Stimulated activated CD8-positive, alpha-beta memory T cell treated with anti-CD3 and anti-CD28 coated beads, Interleukin-12 subunit alpha, Interleukin-12 subunit beta, amount 100 ng/mL, for 1 hour (primary cell): ENCODE measurements at places on chromosomes 3 and 15.

- no peak for DNase-seq
These were observed 1.7 kb downstream of the PKM start for GRCh38 chr15:72229076-72229946.

GRCh38 chr3:17639765-17640164 is 102.7 kb downstream of the TBC1D5 start:
- DNase-seq = no peak

DNA sequence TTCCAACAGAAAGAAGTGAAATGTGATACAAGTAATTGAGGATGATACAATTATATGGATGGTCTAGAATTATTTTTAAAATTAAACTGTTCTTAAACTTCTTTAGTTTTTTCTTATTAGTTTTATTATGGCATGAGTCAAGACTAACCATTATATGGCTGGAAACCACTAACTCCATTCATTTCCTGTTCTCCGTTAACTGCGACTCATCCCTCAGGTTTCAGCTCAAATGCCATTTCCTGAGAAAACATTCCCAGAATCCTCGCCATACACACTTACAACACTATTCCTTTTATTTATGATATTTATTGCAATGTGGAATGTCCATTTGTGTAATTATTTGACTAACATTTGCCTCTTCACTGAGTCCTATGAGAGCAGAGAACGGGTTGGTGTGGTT is 394.1 kb downstream of the SOX2 start:
- no peak for DNase-seq

- no peak for DNase-seq
These were observed 6.5 kb upstream of the BCL2A1 start for GRCh38 chr15:79977431-79978054.

DNA sequence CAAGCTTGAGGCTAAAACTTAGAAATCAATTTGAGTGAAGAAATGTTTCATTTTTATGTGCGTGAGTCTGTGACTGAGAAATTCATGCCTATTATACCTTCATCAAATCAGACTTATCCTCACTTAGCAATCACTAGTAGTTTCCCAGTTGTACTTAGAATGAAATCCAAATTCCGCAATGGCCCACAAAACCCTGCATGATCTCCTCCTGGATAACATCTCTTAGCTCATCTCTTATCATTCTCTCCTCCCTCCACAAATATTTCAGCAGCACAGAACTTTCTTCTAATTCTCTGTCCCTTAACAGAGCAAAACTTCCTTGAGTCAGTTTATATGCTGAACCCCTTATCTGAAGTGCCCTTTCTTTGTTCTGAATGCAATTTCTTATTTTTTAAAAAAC is 198.8 kb upstream of the TGFBR2 start:
- no peak for DNase-seq

- no peak for DNase-seq
These were observed 728 bp downstream of the EIF2B5 start for GRCh38 chr3:184135911-184136260.

DNA sequence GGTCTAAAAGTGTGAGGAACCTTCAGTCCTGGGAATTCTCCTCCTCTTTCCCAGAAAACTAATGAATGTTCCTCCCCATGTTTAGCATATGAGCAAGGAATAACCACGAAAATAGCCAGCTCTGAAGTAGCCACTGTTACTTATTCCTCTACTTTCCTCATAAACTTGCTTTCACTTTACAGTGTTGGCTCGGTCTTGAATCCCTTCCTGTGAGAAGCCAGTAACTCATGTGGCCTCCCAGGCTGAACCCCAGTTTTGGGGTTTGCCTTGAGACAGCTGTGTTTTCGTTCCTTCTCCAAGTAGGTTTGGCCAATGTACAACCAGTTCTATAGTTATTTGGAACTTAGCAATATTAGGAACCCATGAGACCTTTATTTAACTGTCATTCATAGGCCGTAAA is 195.0 kb downstream of the CNTN6 start:
- no peak for DNase-seq

- DNase-seq = no peak
These were observed 1.1 kb downstream of the RBSN start for GRCh38 chr3:15097891-15098290.

- DNase-seq = no peak
These were observed 36.7 kb upstream of the SECISBP2L start for GRCh38 chr15:49082960-49083359.

- no peak for DNase-seq
These were observed 5.4 kb downstream of the ZIC1 start for GRCh38 chr3:147414390-147415138.

DNA sequence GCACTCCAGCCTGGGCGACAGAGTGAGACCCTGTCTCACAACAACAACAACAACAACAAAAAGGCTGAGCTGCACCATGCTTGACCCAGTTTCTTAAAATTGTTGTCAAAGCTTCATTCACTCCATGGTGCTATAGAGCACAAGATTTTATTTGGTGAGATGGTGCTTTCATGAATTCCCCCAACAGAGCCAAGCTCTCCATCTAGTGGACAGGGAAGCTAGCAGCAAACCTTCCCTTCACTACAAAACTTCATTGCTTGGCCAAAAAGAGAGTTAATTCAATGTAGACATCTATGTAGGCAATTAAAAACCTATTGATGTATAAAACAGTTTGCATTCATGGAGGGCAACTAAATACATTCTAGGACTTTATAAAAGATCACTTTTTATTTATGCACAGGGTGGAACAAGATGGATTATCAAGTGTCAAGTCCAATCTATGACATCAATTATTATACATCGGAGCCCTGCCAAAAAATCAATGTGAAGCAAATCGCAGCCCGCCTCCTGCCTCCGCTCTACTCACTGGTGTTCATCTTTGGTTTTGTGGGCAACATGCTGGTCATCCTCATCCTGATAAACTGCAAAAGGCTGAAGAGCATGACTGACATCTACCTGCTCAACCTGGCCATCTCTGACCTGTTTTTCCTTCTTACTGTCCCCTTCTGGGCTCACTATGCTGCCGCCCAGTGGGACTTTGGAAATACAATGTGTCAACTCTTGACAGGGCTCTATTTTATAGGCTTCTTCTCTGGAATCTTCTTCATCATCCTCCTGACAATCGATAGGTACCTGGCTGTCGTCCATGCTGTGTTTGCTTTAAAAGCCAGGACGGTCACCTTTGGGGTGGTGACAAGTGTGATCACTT is 2.0 kb downstream of the CCR5 start:
- DNase-seq = no peak

DNA sequence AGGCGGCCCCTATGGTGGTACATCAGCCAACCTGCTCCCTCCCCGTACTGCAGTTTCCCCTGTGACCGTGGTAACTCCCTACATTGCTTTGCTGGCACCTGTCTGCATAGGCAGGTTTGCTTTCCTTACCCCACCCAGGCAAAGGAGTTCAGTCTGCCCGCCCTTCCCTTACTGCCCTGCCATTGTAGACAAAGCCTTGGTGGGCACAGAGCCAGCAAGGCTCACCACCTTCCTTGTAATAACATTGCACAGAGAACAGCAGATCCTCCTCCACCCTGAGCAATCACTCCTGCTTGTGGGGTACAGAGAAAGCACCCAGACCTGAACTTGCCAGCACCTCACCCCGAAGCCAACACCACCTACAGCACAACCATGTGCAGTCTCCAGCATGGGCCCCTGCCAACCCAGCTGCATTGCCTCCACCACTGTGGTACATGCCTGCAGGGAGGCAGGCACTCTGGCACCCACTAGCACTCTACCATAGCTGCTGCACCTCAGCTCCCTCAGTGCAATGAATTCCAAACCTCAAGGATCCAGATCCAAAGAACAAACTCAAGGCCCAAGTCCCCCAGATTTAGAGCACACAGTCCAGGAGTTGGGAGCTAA is 192.7 kb upstream of the KCNMB2 start:
- DNase-seq = no peak

DNA sequence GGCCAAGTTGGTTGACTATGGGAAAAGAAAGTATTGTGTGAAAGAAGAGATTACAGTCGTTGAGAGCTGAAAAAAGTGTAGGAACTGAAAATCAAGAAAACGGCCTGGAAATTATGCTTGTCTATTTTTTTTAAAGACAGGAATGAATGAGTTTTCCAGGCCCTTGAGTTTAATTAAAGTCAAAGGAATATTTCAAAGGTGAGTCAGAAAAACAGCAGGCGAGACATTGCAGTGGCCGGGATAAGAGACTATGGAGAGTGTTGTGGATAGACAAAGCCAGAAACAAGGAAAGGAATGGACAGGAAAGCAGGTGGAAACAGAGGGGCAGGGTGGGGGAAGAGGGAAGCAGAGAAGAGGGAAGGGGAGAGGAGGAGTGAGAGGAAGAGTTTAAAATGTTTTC is 275.1 kb upstream of the LRTM1 start:
- DNase-seq = no peak

DNA sequence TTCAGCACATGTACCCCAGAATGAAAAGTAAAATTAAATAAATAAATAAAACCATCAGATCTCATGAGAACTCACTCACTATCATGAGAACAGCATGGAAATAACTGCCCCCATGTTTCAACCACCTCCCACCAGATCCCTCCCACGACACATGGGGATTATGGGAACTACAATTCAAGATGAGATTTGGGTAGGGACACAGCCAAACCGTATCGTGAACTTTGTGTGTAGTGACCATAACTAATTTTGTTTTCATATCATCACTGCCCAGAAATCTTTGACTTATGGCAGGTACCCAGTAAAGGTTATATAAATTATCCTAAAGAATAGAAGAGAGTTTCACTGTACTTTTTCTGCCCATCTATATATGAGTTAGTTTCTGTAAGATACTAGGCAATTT is 766.5 kb downstream of the ROBO1 start:
- DNase-seq = no peak

- DNase-seq = no peak
These were observed 13.6 kb downstream of the IP6K1 start for GRCh38 chr3:49772703-49773102.

DNA sequence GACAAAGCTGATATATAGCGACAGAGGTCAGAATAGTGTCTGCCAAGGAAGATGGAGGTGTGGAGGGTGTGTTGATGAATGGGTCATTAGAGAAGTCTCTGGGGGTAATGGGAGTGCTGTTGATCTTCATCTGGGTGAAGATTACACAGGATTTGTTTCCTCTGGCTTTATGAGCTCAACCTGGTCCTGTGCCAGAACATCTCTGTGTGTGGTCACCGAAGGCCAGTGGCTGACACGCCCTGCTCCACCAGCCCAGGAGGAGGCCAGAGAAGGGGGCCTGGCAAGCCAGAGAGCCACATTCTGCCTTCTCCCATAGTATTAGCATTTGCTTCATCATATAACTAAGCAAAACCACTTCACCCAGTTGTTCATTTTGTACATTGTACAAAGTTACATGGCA is 121.1 kb downstream of the ZNF621 start:
- DNase-seq = no peak

GRCh38 chr3:71010726-71011455 is 572.6 kb downstream of the FOXP1 start:
- DNase-seq = peak; percentile 20

GRCh38 chr15:48233246-48233645 is 27.1 kb downstream of the SLC12A1 start:
- DNase-seq = no peak

- DNase-seq = no peak
These were observed 165.5 kb downstream of the ATP10A start for GRCh38 chr15:25697586-25697985.

GRCh38 chr3:61029194-61029593 is 222.1 kb downstream of the FHIT start:
- DNase-seq = no peak

DNA sequence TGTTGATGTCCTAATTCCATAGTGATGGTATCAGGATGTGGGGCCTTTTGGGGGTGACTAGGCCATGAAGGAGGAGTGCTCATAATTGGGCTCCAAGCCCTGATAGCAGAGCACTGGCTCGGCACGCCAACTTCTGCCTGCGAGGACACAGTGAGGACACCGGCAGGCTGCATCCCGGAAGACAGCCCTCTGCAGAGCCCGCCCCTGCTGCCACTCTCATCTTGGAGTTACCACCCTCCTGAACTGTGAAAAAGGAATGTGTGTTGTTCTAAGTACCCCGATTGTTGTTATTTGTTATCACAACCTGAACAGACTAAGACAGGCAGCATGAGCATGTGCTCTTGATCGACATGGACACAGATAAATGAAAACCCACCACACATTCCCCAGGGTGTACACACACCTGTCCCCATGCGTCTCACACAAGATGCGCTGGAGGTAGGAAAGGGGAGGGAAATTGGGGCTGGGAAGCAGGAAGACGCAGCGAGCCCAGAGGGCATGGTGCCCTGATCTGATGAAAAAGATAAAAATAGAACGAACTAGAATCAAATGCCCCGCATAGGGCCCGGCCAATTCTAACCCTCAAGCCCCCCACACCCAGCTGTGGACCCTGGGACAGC is 40.1 kb downstream of the RPN1 start:
- DNase-seq = no peak

DNA sequence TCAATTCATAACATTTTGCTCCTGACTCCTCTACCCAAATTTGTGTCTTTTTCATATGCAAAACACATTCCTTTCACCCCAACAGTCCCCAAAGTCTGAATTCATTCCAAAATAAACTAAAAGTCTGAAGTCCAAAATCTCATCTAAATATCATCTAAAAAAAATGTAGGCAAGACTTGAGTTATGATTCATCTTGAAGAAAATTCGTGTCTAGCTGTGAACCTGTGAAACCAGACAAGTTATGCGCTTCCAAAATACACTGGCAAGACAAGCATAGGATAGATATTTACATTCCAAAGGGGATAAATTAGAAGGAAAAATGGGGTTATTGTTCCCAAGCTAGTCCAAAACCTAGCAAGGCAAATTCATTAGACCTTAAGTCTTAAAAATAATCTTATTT is 1302.0 kb upstream of the GBE1 start:
- no peak for DNase-seq

GRCh38 chr15:41429003-41429890 is 12.4 kb downstream of the RTF1 start:
- no peak for DNase-seq

- no peak for DNase-seq
These were observed 54.9 kb downstream of the TMED3 start for GRCh38 chr15:79365765-79366164.

GRCh38 chr3:42369304-42369703 is 41.1 kb downstream of the LYZL4 start:
- no peak for DNase-seq

DNA sequence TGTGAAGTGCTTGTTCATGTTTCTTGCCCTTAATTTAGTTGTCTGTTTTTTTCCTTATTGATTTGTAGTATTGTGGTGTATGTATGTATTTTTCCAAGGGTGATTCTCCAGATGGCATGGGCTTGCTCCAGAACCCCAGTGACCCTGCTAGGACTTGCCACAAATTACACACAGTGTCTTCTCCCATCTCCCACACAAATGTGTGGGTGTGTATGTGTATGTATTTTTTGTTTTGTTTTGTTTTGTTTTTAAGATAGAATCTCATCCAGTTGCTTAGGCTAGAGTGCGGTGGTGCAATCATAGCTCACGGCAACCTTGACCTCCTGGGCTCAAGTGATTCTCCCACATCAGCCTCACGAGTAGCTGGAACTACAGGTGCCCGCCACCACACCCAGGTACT is 36.2 kb upstream of the ARID3B start:
- DNase-seq = no peak
